Fibroblast of skin of right biceps (primary cell): ENCODE measurements at places on chromosomes 7 and 10.
A peak's percentile ranks its signal among the peaks of the same experiment; 100 is the strongest.

GRCh38 chr10:87752566-87752965, 65.5 kb downstream of the ATAD1 start:
- peak; percentile 72 for DNase-seq

DNA sequence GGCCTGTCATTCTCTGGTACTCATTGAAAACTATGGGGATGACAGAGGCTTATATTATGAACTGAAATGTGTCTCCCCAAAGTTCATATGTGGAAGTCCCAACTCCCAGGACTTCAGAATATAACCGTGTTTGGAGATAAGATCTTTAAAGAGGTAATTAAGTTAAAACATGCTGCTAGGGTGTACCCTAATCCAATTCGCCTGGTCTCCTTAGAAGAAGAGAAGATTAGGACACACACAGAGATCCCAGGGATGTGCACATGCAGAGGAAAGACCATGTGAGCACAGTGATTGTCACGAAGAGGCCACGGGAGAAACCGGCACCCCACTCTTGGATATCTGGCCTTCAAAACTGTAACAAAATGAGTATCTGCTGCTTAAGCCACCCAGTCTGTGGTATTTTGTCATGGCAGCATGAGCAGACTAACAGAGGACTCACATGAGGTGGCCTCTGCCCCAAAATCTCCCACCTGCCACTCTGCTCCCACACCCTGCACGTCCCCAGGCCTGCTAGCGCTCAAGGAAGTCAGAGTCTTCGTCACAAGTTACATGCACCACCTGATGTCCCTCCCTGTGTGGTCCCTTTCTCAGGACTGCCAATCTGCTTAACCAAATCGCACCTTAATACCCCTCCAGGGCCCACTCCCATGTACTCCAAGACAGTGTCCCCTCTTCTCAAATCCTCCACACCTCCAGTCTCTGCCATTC, 26.8 kb downstream of the PLAC9 start:
- DNase-seq, result no peak

- DNase-seq, result no peak
Observed at GRCh38 chr10:78433766-78434535, 400.3 kb downstream of the RPS24 start.

DNA sequence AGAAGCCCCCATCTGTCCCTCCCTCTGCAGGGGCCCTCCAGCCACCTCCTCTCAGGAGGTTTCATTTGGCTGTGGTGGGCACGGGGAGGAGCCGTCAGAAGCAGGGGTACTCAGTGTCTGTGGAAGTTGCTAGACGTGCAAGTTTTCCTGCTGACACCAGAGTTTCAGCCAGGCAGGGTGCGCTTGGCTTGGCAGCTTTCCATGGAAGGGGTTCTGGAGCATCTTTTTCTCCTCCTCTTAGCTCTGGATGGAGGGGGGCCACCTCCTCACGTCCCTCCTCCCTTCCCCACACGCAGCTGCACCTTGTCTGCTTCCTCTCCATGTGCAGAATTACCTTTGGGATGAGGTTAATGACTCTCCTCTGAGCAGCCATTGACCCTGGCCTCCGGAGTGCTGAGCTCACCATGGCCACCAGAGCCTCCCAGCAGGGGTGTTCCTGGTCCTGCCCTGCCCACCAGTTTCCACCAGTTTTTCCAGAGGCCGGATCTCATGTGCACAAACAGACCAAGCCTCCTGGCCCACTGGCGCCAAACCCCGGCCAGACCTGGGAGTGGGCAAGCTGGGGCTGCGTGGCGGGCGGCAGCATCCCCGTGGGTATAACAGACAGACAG, 579.8 kb upstream of the FOXK1 start:
- no peak for DNase-seq

- DNase-seq, result peak; percentile 26
Observed at GRCh38 chr10:44352316-44353127, 32.4 kb downstream of the CXCL12 start.

GRCh38 chr10:47164800-47165128, 135.2 kb upstream of the GDF10 start:
- DNase-seq, result peak; percentile 52

DNA sequence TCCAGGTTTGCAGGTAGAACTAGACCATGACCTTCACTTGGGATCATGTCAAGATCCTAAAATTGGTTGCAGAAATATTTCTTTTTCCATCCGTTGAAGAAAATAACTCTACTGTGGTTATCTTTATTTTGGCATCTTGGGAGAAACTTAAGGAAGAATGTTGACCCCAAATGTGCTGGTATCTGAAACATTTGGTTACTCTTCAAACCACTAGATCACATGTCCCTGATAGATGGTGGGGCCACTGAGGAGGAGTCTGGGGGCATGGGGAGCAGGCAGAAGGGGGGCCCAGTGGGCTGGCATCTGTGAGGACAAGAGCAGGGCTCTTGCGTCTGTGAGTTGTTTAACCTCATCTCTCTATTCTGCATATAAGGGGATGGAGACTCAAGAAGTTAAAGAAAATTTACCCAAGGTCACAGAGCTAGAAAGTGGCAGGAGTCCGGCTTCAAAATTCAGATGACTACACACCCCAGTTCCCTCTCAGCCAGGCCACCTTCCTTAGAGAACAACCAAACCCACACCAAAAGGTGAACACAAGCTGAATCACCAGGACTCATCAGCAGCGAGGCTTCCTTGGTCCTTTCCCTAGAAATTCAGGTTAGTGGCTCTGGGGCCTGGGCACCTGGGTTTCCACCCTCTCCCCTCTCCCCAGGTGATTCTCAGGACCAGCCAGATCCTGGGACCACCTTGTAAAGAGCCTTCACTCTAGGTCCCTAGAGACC, 40.6 kb upstream of the SRGN start:
- no peak for DNase-seq

- peak; percentile 29 for DNase-seq
Observed at GRCh38 chr10:128173386-128173785, 47.2 kb upstream of the MKI67 start.

GRCh38 chr7:105009667-105010503, 4.1 kb upstream of the KMT2E start:
- no peak for DNase-seq
